ENCODE measurements at places on chromosomes 7 and 10.

DNA sequence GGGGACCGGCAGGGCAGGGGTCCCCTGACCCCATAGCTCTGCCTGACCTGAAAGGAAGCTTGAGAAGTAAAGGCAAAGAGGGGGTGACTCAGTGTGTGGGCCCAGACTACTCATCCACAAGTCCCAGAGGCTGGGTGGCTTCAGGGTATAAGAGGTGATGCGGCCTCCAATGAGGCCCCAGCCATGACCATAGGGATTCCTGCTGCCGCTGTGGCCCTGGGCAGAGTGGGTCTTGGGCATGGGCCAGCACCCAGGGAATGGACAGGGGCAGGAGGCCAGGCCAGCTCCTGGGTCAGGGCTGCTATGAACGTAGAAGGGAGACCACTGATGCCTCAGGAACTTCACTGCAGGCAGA lies 64.4 kb upstream of the EBF3 start:
- no peak for DNase-seq

DNA sequence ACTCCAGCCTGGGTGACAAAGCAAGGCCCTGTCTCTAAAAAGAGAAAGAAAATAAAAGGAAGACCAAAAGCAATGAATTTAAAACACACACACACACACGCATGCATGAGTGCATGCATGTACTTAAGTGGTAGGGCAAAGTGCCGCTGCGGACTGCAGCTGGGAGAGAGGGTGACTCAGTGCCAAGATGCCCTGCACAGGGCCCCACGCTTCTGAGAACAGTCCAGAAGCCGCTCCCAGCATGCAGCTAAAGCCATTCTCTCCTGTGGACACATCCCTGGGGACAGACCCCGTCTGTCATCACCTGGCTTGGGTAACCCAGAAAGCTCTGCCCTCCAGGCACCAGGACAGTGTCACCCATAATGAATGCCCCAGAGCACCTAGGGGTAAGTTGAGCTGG lies 61.0 kb upstream of the MYL10 start:
- DNase-seq, result no peak

GRCh38 chr7:148831782-148832181 lies 52.3 kb downstream of the EZH2 start:
- DNase-seq, result no peak

DNA sequence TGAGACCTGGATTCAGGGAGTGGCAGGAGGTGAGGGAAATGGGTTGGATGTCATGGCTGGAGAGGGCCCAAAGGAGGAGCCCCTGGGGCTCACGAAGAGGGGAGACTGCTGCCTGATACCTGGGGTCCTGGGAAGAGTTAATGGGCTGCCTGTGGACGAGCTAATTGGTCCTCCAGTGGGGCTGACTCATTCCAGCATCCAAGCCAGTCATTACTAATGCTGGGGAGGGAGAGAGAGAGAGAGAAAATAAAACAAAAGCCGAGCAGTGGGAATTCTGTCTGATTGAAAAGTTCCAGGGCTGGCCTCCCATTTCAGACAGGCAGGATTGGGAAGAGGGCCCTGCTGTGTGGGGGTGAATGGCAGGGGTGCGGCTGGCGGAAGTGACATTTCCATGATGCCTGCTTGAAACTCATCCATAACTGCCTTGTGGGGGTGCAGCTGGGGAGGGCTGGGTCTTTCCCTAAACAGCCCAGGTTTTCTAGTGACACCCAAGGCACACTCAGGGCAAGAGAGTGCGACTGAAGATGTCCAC lies 297.8 kb downstream of the RPS24 start:
- DNase-seq, result no peak

DNA sequence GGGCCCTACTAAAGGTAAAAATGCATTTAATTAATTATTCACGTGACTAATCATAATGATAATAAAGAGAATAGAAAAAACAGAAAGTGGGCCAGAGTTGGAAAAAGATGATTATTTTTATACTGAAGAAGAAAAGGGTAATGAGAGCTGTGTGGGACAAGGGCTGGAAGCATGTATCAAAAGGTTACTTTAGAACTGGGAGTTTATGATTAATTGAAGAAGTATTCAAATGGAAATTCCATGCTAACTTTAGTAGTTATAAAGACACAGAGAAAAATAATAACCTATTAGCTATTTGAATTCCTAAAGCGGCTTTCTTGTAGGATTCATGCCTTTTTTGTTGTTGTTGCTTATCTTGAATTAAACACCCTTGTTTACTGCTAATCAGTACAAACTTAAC lies 49.9 kb downstream of the MKX start:
- DNase-seq, result no peak

- DNase-seq, result no peak
These were observed 14.1 kb downstream of the GLI3 start for GRCh38 chr7:42222891-42223290.

GRCh38 chr7:36054637-36055036 lies 98.4 kb upstream of the EEPD1 start:
- DNase-seq, result no peak

GRCh38 chr7:7203813-7204575 lies 21.6 kb downstream of the C1GALT1 start:
- DNase-seq, result no peak

DNA sequence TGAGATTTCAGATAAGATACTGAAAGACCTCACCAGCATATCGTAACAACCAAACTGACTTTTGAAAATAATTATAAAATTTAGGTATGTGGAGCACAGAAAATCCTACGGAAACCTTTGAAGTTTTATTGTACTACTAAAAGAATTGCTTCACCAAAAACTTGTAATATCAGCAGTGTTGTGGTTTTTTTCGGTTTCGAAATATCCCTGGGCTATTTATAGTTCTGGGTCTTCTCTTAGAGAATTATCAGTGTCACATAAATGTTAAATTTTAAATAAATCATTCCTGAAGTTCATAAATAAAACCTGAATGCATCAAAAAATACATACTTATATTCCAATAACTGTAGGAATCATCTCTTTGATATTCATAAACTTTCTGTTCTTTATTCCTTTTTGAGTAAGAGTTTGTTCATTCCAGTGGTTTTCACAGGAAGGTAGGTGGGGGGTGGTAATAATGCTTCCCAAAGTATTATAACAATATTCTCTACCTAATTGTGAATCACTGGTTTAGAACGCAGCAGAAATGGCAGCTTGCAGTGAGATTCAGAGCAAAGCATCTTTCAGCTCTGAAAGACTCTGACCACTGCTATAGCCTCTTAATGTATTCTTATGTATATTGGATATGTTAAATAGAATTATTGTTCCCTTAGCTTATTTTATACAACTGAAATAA lies 60.2 kb downstream of the ZNF277 start:
- no peak for DNase-seq

DNA sequence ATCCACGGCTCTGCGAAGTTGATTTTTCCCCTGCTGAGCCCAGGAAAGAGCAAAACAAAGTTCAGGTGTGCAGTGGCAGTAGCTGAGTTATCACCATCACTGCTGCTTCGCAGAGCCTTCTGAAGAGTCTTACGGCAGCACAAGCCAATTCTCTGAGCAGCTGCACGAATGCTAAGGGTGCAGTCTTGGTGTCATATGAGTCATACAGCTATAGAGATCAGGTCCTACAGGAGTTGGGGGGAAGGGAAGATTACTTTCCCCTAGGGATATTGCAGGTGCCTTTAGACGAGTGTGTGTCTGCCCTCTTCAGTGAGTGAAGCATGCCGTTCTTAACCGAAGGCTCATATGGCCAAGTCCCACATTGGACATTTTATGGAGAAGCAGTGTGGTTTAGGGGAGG lies 227.8 kb downstream of the CELF2 start:
- no peak for DNase-seq

GRCh38 chr10:88315755-88316154 lies 267.4 kb downstream of the RNLS start:
- no peak for DNase-seq

DNA sequence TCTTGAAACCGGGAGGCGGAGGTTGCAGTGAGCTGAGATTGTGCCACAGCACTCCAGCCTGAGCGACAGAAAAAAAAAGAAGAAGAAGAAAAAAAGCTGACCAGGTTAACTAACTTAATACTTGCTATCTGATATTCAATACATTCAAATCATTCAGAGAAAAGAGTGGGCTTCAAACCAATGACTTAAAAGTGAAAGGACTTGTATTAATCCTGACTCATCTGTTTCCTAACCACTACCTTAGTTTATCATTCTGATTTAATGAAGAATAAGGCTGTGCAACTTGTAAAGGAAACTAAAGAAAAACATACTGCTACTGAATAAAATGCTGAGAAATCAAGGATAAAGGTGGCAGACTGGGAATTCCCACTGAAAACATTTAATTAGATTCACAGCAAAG lies 128.4 kb downstream of the NRBF2 start:
- DNase-seq, result no peak

DNA sequence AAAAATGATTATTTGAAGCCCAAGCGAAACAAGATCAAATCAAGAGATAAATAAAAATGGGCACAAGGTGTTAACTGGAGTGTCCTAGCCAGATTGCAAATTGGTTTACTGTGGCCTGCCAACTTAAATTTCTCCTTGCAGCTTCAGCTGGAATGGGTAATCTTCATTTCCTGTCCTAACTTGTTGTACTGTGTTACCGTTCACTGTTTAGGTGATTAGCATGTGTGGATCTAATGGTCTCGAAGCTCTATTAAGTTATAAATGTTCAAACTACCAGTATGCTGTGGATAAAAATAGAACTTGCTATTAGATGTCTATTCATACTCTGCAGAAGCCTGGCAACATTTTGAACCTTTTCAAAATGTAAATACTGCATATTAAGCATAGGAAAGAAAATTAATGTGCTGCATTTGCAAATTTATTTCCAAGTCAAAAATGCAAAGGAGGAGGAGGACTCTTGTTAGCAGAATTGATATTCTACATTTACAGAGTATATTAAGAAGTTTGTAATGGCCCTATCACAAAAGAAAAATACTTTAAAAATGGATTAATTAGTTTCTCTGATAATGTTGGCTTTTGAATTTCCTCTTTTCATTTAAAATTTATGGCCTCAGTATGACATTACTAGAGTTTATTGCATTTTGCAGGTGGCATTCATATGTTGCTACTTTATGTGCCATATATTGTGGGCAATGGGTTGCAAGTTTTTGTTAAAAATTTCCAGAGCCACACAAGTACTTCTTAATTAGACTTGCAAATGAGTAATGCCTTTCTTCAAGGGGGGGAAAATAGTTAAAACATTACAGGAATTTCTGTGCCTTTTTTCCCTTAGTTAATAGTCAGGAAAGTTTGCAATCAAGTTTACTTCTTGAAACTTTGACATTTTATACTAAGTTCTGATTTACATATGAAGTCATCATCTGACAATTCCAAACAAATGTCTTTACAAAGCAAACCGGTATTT lies 92.1 kb downstream of the CABCOCO1 start:
- no peak for DNase-seq

- no peak for DNase-seq
These were observed 87.9 kb upstream of the PDE1C start for GRCh38 chr7:32158076-32158475.

DNA sequence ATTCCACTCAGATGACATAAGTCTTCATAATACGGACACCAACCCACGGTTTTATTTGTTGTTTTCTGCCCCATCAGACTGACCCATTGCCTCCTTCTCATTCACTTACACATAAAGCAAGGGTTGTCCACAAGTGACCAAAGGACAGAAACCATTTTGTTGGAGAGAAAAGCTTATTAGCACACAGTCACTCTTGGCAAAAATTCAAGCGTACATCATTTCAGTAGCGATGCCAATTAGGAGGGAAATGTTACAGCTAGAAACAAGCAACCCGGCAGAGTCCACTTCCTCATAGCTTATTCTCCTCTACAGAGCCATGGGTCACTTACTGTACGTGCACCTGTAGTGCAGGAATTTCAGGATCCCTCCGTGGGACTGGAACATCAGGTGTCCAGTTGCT lies 23.0 kb downstream of the ABLIM1 start:
- DNase-seq, result no peak

DNA sequence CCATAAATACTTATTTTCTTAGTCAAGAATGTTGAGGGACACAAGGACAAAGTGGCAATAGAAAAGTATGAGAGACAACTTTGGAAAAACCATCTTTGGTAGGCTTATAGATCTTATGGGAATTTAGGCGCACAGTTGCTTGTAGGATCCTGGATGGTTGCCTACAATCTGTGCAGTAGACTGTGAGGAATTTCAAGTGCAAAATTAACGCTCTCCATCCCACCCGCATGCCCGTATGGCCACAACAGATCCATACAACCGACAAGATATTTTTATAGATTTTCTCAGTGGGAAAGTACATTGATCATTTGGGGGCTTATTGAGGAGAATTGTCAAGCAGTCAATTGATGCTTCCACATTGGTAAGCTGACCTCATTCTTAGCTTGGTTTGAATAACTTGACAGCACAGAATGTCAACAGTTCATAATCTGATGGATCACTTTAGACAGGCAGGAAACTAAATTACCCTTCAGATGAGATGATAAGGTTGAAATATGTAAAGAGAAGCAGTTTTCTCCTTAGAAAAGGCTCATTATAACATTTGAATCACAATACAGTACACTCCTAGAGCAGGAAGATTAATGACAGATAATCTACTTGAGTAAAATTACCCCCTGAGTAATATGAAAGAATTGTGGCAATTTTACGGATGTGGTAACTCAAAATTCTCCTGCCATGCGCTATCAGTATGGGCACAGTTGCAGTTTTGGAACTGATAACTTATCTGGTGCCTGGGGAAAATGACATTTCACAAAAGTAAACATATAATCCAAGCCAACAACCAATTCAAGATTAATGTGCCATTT lies 479.7 kb downstream of the KIF20B start:
- no peak for DNase-seq

DNA sequence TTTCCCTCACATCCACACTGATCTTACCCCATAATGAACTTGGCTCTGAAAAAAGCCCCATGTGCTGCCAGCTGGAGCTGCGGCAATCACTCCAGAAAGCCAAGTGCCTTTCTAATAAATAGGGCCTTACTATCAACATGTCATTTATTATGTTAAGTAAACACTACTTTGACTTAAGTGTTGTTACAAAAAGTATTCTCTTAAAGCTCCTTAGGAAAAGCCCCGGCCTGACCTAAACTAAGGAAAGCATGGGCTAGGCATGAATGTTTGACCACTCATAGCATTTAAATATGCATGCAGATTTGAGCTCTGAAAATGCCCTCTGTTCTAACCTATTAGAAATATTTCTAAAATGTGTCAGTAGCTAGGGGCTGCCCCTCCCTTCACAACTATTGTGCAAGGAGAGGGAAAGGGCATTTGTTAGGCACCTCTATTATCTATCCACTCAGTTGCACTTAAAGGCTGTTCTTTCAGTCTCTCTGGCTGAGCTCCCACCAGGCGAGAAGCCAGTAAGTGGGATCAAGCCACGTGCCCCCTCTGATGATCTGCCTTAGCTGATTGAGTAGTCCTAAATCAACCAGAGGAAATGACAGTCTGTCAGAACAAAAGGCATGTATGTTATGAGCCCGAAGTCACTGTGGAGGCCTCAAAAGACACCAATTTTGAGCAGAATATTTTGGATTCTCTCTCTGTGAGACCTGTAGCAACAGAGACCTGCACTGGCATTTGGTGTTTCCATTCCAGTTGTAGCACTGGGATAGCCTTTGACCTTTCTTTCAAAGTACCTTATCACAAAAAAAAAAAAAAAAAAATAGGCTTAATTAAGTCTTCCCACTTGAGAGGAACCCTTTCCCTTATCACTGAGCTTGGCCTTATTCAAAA lies 77.1 kb downstream of the ITGB8 start:
- no peak for DNase-seq

Measured in T-cell (primary cell).